NK-92 treated with Interleukin-12 subunit alpha and Interleukin-12 subunit beta, amount 100 ng/mL, for 24 hours (cell line): ENCODE measurements at places on chromosomes 7 and 10.

DNA sequence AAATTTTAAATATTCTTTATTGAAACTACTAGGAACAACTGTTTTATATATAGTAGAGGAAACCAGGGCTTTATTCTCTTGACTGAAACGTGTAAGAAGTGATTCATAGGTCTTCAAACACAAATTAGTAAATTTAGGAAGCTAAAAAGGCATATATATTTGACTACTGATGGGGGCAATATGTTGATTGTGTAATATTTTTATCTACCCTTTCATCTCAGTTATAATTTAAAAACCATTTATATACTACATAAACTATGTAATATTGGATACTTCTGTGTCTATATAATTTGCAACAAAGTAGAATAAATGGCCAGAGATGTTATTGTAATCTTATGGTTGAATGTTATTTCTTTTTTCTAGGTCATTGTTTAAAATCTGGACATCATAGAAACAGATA lies 269.3 kb upstream of the KAT6B start:
- no peak for DNase-seq

DNA sequence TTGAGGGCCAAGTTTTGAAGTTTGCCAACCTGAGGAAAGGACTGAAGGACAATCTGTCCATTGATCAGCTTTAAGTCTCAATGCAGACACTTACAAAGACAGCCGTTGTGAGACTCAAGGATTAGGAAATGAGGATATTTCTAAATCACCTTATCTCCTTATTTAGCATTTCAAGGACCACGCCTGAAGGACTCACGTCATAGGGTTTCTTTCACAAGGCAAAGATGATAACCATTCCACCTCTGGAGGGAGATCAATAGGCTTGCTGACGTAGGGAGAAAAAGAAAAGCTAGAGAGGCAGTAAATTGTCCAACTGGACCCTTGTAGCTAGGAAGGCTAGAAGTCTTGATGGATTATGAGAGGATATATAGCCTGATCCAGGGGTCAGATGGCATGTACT lies 3.3 kb upstream of the ASB4 start:
- DNase-seq: no peak

DNA sequence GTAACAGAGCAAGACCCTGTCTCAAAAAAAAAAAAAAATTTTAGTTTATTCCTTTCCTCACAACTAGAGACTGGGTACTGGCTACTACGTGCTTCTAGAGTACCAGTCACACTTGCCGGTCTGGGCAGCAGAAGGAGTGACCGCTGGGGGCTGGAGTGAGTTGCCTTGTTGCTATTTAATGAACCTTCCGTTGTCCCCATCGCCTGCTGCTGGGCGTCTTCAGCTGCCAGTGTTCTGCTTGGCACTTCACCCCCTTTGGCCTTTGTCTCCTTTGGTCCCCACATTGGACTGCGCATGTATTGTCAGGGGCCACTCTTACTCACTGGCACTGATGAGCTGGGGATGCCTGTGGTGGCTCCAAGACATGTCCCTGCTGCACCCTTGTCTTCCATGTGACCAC lies 110.6 kb downstream of the CLEC2L start:
- DNase-seq: no peak

- DNase-seq: no peak
Observed at GRCh38 chr10:78326372-78326771, 292.7 kb downstream of the RPS24 start.
